NCI-H1436 treated with DMSO at 0.1 percent for 48 hours (cell line): ENCODE measurements at places on chromosomes 4 and X.

GRCh38 chr4:77002321-77003107, 53.0 kb downstream of the SEPTIN11 start:
- no peak for DNase-seq

- peak; percentile 58 for DNase-seq
These were observed at the start of gene ANK2 for GRCh38 chr4:113049421-113050370. Gene ANK2, plus strand, starts transcription at chr4:113049653. Its CDS starts 76 bp downstream, at chr4:113049729.

DNA sequence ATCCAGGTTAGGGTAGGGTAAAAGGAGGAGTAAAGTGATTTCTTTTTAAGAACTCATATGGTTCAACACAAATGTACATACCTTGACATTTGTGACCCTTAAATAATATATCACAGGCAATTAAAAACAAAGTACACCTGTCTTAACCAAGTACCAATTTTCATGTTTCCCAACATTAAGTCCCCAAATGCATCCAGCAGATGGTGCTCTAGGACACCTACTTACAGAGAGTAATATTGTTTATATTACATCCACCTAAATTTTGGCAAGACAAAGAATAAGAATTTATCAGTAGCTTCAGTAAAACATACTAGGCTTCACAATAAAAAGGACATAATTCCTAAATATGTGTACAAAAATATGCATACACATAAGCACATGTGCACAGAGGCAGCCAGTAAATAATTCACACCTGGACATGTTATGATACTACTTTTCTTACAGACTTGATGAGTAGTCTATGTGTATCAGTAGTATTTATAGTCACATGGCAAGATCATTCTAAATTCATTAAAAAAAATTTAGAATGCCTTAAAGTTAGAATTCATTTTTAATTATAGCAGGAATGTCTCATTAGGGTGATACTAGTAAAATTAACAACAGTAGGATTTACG, 219.7 kb downstream of the DCLK2 start:
- no peak for DNase-seq

- DNase-seq = no peak
These were observed 144.3 kb upstream of the CPEB2 start for GRCh38 chr4:14857981-14858380.

DNA sequence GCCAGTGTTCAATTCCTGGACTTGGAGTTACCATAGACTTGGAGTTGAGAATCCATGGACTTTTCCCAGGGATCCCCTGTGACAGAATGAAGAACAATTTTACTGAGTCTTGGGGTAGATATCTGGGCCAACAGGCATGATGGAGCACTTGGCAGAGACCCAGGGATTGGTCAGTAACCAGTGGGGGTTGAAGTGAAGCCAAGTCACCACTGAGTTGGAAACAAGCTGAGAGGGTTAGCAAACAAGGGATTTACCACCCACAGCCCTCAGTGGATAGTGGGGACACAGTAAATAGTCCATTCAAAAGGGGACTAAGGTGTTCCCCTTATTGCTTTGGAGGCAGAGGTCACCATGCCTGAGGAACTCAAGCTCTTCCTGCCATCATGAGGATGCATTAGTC, 281.7 kb downstream of the PPP1R2C start:
- DNase-seq = no peak

DNA sequence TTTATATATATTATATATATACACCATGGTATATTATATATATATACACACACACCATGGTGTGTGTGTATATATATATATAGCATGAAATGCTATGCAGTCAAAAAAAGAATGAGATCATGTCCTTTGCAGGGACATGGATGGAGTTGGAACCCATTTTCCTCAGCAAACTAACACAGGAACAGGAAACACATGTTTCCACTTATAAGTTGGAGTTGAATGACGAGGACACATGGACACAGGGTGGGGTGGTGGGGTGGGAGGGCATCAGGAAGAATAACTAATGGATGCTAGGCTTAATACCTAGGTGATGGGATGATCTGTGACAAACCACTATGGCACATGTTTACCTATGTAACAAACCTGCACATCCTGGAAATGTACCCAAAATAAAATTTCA, 293.6 kb upstream of the NDST3 start:
- DNase-seq = no peak

DNA sequence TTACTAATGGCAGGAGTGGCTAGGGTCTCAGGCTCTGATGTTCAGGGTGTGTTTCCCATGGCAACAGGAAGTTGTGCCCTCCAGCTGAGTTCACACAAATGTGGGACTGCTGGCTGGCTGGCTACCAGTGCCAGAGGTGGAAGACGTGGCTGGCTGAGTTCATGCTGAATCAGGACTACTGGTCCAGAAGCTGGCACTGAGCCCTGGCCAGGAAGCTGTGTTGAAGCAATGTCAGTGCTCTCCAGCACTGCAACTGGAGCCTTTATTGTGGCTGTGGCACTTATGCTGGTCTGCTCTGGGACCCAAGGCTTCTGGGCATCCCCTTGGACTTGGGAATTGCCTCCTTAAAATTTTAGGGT, 42.0 kb upstream of the ZXDA start:
- no peak for DNase-seq

DNA sequence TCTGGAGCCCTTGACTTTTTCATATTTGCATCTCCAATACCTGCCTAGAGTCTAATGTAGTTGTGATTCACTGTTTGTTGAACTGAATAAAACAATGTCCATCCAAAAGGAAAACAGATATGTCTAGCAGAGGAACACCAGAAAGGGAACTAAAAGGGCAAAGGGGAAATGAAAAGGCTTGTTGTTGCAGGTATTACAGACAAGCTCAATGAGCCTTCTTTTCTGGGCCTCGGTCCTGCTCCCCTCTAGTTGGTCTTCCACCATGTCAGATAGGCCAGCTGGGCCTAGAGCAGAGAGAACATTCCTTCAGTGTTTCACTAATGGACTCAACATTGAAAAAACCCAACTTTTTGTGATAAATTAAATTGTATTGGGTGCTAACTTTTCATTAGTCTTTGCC, 55.4 kb downstream of the ZFX start:
- no peak for DNase-seq
